ENCODE measurements at places on chromosomes 16 and 17. TPM values are rescaled to one million over a fixed set of nuclear protein-coding genes. Genes with fewer than 3 reads are reported as not detected.

GRCh38 chr16:30958175-30959079 is 873 bp downstream of the SETD1A start:
- no peak for DNase-seq

DNA sequence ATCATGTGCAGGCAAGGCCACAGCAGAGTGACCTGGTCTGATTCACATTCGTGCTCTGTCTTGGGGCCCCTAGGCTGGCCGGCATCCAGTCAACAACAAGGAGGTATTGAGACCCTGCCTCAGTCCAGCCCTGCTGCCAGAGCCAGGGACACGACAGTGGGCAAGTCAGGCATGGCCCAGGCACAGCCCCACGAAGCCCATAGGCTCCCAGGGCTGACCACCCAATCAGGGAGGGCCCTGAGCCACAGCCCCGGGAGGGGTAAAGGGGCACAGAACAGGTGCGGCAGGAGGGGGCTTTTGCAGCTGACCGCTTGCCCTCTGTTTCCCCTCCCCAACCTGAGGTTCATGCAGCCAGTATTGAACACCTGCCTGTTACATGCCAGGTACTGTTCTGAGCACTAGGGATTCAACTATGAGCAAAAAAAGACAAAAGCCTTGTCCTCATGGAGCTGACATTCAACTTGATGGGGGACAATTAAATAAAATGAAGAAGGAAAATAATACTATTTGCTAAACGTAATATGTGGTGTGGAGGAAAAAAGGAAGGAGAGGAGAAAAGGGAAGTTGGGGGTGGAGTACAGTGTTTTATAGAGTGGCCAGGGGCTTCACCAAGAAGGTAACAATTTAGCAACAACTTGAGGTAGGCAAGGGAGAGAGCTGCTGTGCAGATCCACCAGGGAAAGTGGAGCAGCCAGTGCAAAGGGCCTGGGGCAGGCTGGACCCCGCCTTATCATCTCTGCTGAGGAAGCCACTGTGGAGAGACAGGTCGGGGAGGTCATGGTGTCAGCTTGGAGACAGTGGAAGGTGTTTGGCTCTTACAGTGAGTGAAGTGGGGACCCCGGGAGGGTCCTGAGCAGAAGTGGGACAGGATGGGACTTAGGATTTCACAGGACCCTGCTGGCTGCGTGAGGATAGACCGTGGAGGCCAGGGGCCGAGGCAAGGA is 6.1 kb downstream of the DRC3 start:
- no peak for DNase-seq

DNA sequence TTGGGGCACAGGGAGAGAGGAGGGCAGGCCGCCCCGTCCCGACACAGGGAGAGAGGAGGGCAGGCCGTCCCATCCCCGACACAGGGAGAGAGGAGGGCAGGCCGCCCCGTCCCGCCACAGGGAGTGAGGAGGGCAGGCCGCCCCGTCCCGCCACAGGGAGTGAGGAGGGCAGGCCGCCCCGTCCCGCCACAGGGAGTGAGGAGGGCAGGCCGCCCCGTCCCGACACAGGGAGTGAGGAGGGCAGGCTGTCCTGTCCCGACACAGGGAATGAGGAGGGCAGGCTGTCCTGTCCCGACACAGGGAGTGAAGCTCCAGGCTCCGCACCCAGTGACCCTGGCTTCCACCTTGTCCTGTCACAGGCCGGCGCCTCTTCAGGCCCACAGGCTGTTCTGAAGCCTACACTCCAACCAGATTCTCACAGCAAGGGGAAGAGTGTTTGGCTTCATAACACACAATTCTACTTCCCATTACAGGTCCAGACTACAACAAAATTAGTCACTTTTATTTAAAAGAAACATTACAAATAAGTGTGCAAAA is 34.1 kb downstream of the WDR45B start:
- no peak for DNase-seq

- peak; percentile 80 for DNase-seq
Observed at GRCh38 chr16:17369421-17370222, 101.1 kb downstream of the XYLT1 start.

DNA sequence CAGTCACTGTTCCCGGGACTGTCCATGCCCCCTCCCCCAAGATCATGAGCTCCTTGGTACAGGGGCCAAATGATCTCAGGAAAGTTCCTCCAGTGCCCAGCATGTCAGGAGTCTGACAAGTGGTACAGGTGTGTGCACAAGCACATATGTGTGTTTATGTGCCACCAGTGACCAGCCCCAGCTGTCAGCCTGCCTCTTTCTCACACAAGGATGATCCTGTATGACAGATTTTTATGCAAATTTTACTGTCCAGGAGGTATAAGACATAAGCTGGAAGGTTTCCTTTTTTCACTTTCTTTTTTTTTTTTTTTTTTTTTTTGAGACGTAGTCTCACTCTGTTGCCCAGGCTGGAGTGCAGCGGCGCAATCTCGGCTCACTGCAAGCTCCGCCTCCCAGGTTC is 31.4 kb upstream of the GFOD2 start:
- DNase-seq = no peak

- no peak for DNase-seq
Observed at GRCh38 chr17:42279776-42280630, 3.8 kb upstream of the STAT5B start.

DNA sequence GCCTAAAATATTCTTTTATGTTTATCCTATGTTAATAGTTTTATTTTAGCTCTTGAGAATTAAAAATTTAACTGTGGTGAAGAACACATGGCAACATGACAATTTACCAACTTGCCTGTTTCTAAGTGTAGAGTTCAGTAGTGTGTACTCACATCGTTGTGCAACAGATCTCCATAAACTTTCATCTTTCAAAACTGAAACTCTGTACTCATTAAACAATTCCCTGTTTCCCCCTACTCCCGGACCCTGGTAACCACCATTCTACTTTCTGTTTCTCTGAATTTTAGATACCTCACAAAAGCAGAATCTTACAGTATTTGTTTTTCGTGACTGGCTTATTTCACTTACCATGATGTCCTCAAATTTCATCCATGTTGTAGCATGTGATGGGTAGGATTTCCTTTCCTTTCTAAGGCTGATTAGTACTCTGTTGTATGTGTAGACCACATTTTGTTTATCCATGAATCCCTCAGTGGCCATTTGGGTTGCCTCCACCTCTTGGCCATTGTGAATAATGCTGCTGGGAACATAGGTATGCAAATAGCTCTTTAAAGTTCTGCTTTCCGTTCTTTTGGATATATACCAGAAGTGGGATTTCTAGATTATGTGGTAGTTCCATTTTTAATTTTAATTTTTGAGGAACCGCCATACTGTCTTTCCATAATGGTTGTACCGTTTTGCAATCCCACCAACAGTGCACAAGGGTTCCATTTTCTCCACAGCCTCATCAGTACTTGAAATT is 17.4 kb downstream of the IST1 start:
- no peak for DNase-seq

DNA sequence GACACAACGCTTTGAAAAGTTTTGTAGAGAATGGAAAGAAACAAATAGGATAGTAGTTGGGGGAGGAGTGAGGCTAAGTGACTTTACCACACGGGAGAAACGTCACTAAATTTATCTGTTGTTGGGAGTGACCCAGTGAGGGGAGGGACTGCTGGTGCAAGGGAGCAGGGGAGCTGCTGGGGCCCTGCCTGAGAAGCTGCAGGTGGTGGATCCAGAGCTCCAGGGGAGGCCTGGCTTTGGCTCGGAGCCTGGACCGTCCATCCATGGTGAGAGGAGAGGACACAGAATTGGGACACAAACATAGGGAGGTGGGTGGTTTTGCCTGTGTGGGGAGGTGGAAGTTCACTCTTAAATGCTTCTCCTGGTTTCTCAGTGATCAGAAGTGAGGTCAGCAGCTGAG is 107.6 kb downstream of the GOSR1 start:
- no peak for DNase-seq

GRCh38 chr17:31807846-31808245 is 51.2 kb downstream of the COPRS start:
- DNase-seq = no peak

GRCh38 chr16:67842509-67843342 is 606 bp downstream of the THAP11 start:
- no peak for DNase-seq

GRCh38 chr17:50926523-50926922 is 60.4 kb upstream of the TOB1 start:
- DNase-seq = no peak

DNA sequence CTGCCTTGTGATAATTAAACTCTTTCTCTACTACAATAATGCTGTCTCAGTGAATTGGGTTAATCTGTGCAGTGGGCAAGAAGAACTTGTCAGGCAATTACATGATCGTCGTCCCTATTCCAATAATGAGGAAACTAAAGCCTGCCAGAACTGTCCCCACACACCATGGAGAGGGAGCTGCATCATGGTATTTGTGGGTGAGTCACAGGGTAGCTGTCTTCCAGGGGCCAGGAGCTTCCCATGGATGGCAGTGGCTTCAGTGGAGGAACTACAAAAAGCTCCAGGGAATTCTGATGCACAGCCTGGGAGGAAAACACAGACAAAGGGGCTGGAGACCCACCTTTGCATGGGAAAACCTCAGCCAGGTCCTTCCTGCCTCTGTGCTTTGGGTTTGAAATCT is 83.3 kb upstream of the C16orf82 start:
- no peak for DNase-seq

GRCh38 chr17:41974658-41975057 is 8.1 kb downstream of the CNP start:
- no peak for DNase-seq

DNA sequence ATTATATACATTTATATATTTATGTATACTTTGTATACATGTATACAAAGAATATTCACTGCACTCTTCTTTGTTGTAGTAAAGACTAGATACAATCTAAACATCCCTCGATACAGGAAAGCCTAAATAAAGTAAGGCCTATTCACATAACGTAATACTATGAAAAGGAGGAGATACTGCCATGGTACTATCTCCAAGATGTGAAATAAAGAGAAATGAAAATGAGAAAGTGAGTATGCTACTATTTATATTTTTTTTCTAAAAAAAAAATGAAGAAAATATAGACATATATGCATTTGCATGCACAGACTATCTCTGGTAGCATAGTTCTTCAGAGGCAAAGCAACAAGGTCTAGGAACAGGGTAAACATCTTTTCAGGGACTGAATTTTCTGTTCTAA is 19.4 kb downstream of the CFDP1 start:
- DNase-seq = no peak

DNA sequence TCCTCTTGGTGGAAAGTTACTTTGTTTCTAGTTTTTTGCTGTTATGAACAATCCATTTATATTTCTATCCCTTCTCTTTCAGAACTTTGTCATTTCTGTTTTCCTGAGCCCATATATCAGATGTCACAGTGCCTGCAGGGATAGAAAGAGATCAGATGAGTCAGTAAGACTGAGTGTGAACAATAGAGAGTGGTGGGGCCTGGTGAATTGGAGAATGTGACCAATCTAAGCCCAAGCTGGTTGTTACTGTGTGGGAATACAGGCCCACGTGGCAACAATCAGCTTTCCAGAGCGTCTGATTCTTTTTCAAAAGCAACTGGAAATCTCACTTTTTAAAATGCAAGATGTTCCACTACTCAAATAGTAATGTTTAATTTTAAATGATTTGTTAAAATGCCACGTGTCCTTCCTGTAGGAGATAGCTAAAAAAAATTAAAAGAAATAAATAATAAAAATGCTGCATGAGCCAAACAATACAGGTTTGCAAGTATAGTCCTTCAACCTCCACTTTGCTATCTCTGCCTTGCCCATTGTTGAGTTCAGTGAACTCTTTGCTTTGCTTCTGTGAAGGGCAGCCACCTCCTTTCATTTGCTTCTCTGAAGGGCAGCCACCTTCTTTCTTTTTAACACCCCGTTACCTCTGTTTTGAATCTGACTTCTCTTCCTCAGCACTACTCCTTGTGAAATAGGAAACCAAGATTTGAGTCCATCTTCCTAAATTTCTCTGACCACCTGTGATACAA is 9.6 kb downstream of the DCTN5 start:
- no peak for DNase-seq

- DNase-seq = no peak
Observed at GRCh38 chr17:32596628-32597027, 109.8 kb downstream of the CDK5R1 start.

GRCh38 chr17:10019941-10020451 is 114.9 kb upstream of the RCVRN start:
- no peak for DNase-seq

GRCh38 chr17:39800540-39800939 is 62.8 kb downstream of the GRB7 start:
- no peak for DNase-seq

DNA sequence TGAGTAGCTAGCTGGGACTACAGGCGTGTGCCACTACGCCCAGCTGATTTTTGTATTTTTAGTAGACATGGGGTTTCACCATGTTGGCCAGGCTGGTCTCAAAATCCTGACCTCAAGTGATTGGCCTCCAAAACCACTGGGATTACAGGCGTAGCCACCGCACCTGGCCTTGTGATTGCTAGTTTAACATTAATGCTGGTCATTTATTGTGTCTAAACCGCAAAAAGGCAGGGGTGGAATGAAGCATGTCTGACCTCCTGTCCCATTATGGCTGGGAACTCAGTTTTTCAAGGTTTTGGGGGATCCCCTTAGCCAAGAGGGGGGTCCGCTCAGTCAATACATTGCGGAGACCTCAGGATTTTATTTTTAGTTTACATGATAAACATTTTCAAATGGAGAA is 10.7 kb upstream of the CNGB1 start:
- DNase-seq = no peak

GRCh38 chr17:45848868-45849535 is 4.3 kb downstream of the SPPL2C start:
- no peak for DNase-seq

DNA sequence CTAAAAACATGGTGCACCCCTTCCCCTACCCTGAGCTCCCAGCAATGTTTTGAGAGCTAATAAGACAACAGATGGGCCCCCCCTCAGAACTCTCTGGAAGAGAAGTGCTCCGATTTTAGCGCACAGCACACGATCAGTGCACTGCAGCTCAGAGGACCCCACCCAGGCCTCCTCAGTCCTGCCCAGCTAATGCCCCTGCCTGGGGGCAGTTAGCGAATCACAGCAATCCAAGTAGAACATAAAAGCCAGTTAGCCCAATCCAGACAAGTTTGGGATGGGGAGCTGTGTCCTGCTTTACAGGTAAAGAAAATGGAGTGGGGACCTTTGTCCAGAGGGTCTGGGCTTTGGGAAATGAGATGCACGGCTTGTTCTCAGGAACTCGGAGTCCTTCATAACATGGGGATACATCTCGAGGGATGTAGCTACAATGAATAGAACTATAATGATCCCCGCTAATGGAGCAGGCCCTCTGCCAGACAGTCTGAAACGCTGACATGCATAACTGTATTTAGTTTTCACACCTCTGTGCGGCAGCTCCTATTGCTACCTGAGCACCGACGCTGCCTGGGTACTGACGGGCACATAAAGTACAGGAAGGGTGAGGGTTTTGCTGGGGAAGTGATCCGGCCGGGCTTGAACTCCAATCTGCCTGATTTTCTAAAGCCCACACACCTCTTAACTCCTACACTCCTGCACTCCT is 29.7 kb upstream of the CDC42EP4 start:
- DNase-seq = no peak

The FOXO3B gene
- total RNA-seq = 2.0 TPM

The ABCC11 gene
- not detected for total RNA-seq

The WNK4 gene
- total RNA-seq = not detected

The CNTD1 gene
- not detected for total RNA-seq

The ANKFN1 gene
- total RNA-seq = not detected

The ZKSCAN2 gene
- 3.1 TPM for total RNA-seq

The GPR142 gene
- not detected for total RNA-seq

The IL21R gene
- total RNA-seq = 0.21 TPM

The CSF3 gene
- 0.43 TPM for total RNA-seq

The KRT12 gene
- total RNA-seq = not detected

The FLYWCH1 gene
- 74.3 TPM for total RNA-seq

The MMP2 gene
- 325 TPM for total RNA-seq
